Left renal cortex interstitium (tissue), 4 donors: ENCODE measurements at places on chromosomes 11 and 22. TPM values are rescaled to one million over a fixed set of nuclear protein-coding genes. Genes with fewer than 3 reads are reported as not detected.

Gene HBD
- polyA plus RNA-seq: 4.1 TPM

Gene DCHS1
- 33.3 TPM for polyA plus RNA-seq

Gene TSGA10IP
- polyA plus RNA-seq: not detected

Gene FOLH1
- 15.9 TPM for polyA plus RNA-seq

Gene KIRREL3
- polyA plus RNA-seq: 1.9 TPM

Gene APOBEC3A
- 0.42 TPM for polyA plus RNA-seq

Gene PACS1
- polyA plus RNA-seq: 54.9 TPM

GRCh38 chr11:24934733-24935439 is 438.0 kb downstream of the LUZP2 start:
- no peak for DNase-seq

- no peak for DNase-seq
Observed at GRCh38 chr11:32265911-32266310, 169.4 kb downstream of the WT1 start.

DNA sequence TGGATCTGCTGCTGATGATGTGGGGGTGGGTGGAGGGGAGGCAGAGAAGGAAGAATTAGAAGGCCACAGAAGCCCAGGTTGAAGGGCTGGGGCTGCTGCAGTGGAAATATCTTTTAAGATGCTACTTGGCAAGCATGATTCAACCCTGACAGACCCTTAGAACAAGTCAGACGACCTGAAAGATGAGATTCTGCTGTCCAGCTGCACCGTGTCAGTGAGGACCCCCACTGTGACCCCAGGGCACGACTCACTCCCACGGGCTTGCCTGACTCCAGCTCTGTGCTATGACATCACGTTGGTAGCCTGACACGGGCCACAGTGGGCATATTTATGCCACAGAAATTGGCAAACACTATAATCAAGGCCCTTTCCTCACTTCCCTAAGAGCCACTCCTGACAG is 36.0 kb downstream of the LRFN4 start:
- no peak for DNase-seq

- DNase-seq: no peak
Observed at GRCh38 chr11:85626496-85626895, 648 bp downstream of the DLG2 start.

DNA sequence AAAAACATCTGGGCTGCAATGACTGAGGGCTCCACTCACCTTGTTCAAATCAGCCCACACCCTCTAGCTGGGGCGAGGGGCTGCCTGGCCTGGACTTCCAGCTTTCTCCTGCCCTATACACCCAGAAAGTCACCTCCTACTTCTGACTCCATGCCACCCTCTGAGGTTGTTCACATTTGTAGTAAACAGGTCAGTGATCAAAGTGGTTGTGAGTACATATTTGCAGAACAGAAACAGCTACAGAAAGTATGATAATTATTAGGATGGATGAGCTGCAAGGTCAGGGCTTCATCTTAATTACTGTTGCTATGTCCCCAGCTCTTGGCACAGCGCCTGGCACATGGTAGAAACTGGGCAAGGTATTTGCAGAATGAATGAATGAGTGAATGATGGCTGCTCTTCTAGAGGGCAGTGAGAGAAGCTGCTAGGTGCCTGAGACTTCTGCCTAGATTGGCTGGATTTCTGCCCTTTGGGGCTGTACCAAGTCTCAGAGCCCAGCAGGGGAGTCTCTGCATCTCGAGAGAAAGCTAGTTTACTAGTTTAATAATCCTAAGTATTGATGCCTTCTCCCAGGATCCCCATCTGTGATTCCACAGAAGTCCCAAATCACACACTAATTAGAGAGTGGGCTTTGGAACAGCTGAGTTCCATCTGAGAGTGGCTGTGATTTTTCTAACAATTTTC is 36.0 kb downstream of the SYT13 start:
- DNase-seq: no peak

DNA sequence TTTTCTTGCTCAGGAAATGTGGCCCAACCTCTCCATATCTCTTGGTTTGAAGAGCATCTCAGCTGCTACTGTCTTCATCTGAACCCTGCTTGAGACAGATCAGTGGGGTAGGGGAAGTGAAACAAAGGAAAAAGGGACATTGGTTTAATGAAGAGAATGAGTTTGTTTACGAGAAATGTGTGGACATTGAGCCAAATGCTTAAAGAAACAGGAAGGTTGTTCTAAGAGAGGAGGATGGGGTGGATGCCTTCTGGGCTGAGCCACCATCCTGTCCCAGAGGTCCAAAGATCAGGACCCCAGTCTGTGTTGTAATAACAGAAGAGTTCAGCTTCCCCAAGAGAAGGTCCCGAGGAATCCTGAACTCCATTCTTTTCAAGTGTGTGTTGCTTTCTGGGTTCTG is 369.7 kb downstream of the INSC start:
- no peak for DNase-seq

DNA sequence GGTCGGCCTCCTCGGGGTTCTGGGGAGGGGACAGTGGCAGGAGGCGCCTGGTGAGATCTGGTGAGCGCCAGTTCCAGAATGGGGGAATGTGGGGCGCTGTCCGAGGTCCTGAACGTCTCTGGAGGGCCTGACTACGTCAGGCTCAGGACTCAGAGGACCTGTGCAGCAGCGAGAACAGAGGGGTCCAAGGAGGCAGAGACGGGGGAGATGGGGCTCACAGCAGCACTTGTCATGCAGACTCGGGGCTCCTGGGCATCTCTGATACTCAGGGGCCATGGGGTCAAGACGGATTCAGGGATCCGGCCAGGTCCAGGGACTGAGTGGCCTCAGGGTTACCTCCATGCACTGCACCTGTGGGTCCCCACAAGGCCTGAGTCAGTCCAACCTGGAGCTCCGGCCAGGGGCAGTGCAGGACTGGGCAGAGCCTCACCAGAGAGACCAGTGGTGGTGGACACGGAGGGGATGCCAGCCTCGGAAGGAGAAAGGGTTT is 92.2 kb downstream of the BRD1 start:
- peak; percentile 34 for DNase-seq

GRCh38 chr11:123537726-123538125 is 107.7 kb downstream of the GRAMD1B start:
- no peak for DNase-seq

GRCh38 chr11:59380263-59381059 is 21.8 kb downstream of the OR5AN1 start:
- DNase-seq: no peak

- no peak for DNase-seq
Observed at GRCh38 chr22:24467340-24467739, 27.8 kb upstream of the UPB1 start.

DNA sequence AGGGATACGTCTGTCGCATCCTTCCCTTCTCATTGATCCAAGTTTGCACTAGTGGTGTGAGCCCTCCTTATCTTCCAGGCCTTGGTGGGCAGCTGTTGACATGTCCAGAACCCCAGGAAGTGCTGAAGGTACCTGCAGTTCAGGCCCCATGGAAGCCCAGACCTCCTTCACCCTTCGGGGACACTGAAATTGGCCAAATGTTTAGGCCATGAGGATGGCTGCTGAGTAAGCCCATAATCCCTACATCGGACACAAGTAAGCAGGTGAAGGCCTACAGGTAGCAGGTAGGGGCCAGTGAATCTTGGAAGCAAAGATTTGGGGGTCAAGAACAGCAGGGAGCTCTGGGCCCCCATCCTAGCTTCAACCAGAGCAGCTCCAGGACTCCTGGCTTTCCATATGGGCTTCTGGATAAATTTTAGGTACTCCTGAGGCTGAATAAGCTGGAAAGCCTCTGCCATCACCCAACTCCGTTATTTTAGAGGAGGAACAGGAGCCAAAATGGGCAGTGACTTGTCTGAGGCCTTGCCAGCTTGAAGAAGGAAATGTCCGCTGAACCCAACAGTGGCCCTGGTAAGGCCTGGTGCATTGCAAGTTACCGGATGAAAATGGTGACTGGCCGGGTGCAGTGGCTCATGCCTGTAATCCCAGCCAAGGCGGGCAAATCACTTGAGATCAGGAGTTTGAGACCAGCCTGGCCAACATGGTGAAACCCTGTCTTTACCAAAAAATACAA is 45.2 kb downstream of the MORC2 start:
- DNase-seq: no peak
